ENCODE measurements at places on chromosomes 5 and 9.

- no peak for DNase-seq
Measured at GRCh38 chr5:56409331-56410190, 176.4 kb upstream of the ANKRD55 start.

DNA sequence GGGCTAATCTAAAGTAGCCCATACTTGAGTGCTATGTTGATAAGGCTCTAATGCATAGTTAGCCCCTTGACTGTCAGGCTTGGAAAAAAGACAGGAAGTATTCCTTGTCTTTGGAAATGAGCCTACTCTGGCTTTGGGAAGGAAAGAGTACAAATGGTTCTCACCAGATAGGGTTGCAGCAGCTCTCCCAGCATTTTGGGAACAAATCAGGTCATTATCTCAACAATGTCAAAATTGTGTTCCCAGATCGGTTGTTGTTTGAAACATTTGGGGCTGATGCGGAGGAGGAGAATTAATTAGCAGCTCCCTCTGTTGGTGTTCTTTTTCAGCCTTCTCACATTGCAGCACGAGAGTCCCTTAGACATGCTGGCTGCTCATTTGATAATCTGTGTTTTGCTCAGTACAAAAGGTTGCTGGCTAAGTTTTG, 294.7 kb upstream of the DMRT1 start:
- DNase-seq, result no peak

DNA sequence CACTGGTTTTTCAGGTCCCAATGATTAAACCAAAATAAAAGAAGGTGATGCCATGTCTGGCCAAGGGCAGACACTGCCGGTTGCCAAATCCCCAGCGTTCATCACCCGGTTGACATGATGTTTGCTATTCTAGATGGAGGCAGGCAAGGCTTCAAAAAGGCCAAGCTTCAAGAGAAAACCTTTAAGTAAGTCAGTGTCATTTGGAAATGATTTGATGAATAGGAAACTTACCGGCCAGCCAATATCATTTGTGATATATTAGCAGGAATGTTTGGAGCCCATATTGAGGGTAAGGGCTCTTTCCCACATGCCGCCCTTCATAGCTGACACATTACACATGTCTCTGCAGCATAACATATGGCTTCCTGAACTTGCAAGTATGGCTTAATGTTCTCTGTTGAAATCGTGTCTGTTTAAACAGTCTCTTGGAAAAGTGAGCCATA, 89.5 kb upstream of the TTC23L start:
- no peak for DNase-seq

GRCh38 chr9:124110307-124110915, 98.8 kb downstream of the LHX2 start:
- DNase-seq, result peak; percentile 40

DNA sequence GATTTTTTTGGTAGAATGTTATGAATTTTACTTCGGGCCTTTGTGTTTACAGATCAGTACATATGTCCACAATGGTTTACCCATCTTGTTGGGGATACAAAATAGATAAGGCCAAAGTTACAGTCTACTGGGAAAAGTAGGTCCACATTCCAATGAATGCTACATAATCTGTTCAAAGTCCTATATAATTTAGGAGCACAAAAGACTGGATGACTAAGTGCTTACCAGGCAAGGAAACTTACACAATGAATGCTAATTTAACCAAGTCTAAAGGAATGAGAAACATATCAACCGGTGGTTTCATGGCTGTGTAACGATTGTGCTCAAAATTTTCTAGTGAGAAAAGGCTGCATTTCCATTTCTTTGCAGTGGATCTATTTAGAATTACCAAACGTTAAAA, 97.4 kb upstream of the TRPM3 start:
- DNase-seq, result no peak

DNA sequence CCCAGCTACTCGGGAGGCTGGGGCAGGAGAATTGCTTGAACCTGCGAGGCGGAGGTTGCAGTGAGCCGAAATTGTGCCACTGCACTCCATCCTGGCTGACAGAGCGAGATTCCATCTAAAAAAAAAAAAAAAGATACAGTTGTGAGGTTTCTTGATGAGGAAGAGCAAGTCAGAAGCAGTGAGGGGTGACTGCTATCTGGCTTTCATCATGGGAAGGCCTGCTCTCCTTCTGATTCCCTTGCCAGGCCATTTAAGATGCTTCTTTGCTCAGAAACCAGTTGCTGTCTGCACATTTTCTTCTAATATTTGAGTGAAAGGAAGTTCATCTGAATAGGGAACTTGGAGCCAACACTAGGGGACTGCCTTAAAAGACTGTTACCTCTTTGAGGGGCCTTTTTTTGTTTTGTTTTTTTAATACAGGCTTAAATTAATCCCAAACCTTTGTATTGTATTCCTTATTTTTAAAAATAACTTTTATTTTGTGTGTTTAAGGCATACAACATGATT, 201.9 kb downstream of the ARHGAP26 start:
- no peak for DNase-seq

GRCh38 chr9:673264-673965, 168.1 kb upstream of the DMRT1 start:
- DNase-seq, result no peak

- no peak for DNase-seq
Measured at GRCh38 chr5:56146674-56147073, 86.5 kb downstream of the ANKRD55 start.

GRCh38 chr5:59640411-59640810, 253.1 kb downstream of the PDE4D start:
- DNase-seq, result no peak

DNA sequence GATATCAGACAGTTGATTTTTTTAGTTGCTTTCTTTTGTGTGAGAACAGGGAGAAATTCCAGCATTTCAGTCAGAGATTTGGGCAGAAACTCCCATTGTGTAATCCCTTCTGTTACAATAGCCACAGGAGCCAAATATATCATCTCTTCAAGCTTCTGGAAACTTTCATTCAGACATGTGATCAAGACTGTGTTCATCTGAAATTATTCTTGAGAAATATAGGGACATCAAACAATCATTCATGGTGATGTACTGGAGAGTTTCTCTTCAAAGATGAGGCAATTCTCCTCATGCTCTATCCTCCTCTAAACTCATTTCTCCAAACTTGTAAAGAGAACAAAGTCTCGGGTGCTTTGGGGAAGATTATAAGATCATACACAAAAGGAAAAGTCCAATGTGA, 35.2 kb upstream of the CSNK1G3 start:
- no peak for DNase-seq

DNA sequence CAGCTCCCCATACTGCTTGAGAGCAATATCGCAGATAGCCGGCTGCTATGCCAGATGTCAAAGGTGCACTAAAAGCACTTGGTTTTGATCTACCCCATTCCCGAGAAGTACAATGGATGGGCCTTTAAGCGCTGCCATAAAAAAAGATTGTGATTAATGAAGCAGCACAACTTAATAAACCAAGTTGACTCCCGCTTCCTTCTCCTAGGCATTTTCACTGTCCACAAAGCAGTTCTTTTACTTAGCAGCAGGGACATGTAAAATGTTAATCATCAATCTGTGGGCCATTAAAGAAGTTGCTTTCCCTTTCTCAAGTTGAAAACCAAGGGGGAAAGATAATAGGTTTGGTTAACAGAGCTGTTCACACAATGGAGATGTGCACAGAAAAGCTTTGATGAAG, 176.4 kb downstream of the TRPM6 start:
- DNase-seq, result no peak

DNA sequence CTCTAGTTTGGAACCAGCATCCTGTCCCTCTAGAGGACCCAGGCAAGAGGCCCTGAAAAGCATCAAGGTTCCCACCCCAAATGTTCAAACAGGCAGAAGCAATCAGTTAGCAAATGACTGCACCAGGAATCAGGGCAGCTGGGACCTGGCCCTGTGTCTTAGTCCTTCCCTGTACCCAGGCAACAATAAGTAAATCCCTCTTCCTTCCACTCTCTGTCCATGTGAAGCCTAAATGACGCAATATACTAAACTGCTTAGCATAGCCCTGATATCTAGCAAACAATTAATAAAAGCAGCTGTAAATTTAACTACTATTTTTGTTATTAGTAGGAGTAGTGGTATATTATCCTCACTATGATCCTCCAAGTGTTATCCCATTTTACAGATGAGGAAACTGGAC, 13.2 kb upstream of the ADRA1B start:
- no peak for DNase-seq

DNA sequence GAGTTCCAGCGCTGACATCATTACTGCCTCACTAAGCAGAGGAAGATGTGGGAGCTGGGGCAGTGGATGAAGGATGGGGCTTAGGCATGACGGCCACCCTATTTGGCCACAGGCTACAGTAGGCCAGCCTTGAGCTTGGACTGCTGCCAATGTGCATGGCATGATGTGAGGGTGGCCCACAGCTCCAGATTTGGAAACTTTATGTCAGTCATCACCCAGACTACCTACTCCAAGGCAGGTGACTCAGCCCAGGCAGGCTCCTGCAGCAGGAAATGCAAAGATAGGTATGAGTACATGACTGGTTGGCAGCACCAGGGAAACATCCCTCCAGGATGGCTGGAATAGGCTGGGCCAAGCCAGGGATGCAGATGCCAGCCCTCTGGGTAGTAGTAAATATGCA, 303.6 kb downstream of the SPOCK1 start:
- no peak for DNase-seq

DNA sequence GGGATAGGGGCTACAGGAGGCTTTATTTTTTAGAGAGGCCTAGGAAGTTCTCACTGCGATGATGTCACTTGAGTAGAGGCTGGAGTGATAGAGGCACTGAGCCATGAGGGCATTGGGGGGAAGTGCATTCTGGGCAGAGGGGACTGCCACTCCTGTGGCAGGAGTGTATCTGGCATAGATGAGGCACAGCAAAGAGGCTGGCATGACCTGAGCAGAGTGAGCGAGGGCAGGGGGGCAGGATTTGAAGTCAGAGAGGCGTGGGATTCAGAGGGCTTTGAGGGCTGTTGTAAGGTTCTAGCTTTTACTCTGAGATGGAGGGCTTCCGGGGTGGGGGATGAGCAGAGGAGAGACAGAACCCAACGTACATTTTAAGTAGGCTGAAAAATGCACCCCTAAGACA, 91.9 kb upstream of the SH3PXD2B start:
- no peak for DNase-seq

GRCh38 chr5:72187388-72188075, 80.3 kb downstream of the MAP1B start:
- DNase-seq, result no peak

- no peak for DNase-seq
Measured at GRCh38 chr5:94944160-94944559, 325.7 kb downstream of the SLF1 start.

GRCh38 chr5:130045334-130045733, 141.1 kb downstream of the CHSY3 start:
- DNase-seq, result no peak

- no peak for DNase-seq
Measured at GRCh38 chr5:142814122-142814521, 43.9 kb downstream of the ARHGAP26 start.

GRCh38 chr5:176802116-176802784, 8.1 kb upstream of the UNC5A start:
- DNase-seq, result no peak

All from activated T-cell treated with anti-CD3 and anti-CD28 coated beads for 48 hours (primary cell).